Esophagus mucosa (tissue), 1 donor: ENCODE measurements at places on chromosomes 4 and X.

GRCh38 chr4:44760142-44760898, 34.0 kb upstream of the GNPDA2 start:
- no peak for ATAC-seq

GRCh38 chrX:16469870-16470269, 180.1 kb upstream of the S100G start:
- ATAC-seq, result no peak

DNA sequence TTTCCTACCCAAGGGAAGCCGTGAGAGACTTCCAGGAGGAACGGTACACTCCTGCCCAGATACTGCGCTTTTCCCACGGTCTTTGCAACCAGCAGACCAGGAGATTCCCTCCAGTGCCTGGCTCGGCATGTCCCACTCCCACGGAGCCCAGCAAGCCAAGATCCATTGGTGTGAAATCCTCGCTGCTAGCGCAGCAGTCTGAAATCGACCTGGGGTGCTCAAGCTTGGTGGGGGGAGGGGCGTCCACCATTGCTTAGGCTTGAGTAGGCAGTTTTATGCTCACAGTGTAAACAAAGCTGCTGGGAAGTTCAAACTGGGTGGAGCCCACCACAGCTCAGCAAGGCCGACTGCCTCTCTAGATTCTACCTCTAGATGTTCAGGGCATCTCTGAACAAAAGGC, 284.8 kb upstream of the FGF13 start:
- no peak for ATAC-seq

- peak; percentile 99 for ATAC-seq
These were observed 78.3 kb upstream of the ATXN3L start for GRCh38 chrX:13397878-13398818.

DNA sequence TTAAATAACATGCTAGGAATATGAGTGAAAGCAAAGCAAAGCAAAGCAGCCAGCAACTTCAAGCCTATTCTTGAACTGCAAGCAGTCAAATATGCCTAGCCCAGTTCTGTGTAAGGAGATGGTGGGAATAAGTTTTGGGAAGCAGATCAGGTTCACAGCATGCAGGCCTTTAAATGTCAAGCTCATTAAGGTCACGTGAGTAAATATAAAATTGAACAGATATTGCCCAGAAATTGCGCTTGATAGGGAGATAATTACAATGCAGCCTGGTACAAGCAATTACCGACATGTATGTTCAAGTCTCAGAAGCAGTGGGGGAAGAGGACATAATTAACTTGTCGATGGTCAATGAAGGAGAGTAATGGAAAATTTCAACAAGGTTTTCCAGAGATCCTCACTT, 6.0 kb downstream of the GNPDA2 start:
- ATAC-seq, result no peak

DNA sequence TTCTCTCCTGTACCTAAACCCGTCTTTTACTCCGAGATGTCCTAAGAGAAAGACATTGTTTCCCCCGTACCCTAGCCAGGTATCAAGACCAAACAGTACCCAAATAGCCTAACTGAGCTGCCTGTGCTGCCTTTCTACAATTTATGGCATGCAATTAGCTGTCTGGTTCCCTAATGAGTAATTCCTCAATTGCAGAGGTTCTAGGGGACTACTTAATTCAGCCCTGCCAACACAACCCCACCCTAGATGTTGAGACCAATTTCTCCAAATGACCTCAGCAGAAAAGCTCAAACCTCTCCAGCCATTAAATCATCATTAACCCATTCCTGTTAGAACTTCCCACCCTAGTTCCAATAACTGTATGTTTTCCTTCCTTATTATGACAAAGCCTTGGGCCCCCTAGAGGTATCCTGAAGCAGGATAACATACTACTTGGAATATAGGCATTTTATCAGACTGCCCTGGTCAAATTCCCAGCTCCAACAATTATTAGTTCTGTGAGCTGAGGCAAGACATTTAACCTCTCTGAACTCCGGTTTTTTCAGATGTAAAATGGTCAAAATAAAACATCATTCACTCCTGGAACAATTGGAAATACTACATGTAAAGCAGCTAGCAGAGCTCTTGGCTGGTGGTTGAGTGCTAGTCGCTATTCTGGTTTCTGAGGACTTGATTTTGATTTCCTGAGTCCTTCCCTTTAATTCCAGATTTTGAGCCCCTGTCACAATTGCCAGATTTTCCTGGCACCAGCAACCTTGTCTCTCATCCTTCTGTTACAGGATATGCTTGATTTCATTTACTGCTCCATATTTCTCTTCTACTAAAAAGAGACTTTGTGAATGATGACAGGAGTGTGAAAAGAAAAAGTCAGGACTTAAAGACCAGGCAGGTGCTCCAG, 244.6 kb upstream of the TENM3 start:
- no peak for ATAC-seq

GRCh38 chrX:50705042-50705441, 109.0 kb downstream of the SHROOM4 start:
- ATAC-seq, result no peak

GRCh38 chr4:83810428-83810827, 274.5 kb downstream of the GPAT3 start:
- ATAC-seq, result no peak

DNA sequence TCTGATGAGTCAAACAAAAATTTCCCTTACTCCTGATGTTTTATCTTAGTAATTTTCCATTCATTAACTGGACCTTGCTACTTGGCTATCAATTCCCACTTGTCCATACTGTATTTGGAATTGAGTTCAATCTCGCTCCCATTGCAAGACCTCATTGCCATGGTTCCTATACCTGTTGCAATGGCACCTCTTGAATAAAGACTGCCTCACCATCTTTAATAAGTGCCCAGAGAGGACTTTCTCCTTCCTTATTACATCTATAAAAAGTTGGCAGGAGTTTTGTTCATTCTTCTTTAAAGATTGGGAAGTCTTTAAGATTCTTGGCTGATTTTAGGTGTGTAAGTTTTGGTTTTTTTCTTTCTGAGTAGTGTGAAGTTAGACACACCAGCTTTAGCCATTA, 397.4 kb downstream of the SPOCK3 start:
- ATAC-seq, result no peak

- ATAC-seq, result no peak
These were observed 187.7 kb upstream of the BOD1L1 start for GRCh38 chr4:13815231-13815630.

DNA sequence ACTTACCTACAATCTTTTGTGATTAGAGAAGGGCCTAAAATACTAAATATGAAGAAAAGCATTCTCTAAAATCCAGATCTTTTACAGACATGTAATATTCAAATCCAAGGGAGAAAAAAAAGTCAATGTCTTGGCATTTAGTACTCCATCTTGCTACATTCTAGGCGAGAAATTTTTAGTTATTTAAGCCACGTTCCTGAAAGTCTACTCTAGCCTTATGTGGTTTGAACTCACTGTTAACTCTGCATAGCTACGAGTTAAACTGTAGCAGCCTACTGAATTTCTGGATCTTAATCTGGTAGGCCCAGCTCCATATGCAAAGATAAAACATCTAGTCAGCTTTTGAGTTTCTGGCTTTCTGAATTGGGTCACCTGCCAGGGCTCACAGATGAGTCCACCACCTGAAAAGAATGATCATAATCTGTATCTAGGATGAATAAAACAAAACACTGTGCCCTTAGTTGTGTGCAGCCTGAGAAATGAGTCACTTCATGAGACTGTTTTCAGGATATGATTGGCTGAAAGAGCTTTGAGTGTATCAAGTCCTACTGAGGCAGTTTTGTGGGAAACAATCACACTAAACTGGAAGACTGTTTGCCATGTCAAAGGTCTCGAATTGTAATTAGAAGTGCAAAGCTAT, 3.2 kb upstream of the NEK1 start:
- no peak for ATAC-seq

- no peak for ATAC-seq
These were observed 300.6 kb downstream of the STIM2 start for GRCh38 chr4:27161191-27161590.

DNA sequence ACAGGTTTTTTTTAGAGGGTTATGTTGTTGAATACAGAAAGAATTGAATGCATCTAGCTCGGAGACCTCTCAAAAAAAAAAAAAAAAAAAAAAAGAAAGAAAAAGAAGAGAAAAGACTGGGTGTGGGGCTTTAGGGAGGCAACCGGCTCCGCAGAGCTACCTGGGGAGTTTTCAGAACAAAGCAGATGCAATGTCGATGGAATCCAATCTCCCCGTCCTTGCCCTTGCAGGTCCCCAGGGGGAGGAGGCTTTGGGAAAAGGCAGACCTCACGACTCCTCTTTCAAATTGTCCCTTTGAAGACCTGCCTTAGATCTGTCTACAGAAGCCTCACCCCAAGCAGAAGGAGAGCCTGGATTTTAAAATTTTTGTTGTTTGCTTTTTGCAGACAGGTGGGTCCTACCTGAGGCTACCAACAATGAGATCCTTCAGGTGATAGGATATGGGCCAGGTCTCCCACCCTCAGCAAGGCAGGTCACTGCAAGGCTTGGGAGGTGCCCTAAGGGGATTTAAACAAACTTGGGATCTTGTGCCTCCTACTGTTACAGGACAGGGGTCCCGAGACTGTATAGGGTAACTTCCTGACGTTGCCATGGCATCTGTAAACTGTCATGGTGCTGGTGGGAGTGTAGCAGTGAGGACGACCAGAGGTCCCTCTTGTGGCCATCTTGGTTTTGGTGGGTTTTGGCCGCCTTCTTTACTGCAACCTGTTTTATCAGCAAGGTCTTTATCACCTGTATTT, 75.2 kb upstream of the PRKX start:
- ATAC-seq, result peak; percentile 19

DNA sequence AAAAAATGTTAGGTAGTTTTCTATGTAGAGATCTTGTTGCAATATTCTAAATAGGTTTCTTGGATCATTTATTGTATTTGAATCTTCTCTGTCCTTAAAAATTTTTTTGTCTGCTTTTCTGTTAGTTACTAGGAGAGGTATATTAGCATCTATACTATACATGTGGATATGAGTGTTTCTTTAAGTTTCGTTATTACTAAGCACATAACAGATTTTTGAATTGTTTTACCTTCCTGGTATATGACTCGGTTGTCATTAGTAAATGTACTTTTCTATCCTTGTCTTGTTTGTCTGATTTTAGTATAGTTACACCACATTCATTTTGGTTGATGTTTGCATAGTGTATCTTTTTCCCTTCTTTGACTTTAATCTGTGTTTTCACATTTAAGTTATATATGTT, 20.2 kb downstream of the PYURF start:
- no peak for ATAC-seq
